ENCODE measurements at places on chromosomes 2 and 18.

GRCh38 chr2:197388866-197389587 is 45.8 kb downstream of the SF3B1 start:
- DNase-seq, result no peak

DNA sequence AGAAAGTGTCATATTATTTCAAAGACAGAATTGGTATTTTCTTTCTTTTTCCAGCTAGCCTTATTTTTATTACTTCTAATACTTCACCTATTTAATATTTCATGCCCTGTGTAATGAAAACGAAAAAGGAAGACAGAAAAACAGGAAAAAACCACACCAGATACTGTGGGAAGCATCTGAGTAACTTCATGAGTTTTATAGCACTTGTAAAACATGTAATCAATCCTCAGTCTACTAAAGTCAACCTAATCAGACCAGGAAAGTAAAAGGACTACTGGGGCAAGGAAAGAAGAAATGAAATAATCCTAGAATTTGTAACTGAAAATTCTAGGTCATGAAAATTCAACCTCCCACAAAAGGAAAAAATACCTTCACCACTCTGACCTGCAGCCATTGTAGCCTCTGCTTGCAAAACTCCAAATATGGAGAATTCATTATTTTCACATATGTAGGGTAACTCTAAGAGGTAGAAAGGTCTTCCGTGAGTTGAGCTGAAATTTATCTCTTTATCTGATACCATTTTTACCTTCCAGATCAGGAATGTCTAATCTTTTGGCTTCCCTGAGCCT is 34.7 kb upstream of the STRN start:
- DNase-seq, result no peak

- DNase-seq, result no peak
Measured at GRCh38 chr2:20999906-21000645, 43.8 kb downstream of the APOB start.

- no peak for DNase-seq
Measured at GRCh38 chr18:56900195-56901094, 246.4 kb upstream of the BOD1L2 start.

DNA sequence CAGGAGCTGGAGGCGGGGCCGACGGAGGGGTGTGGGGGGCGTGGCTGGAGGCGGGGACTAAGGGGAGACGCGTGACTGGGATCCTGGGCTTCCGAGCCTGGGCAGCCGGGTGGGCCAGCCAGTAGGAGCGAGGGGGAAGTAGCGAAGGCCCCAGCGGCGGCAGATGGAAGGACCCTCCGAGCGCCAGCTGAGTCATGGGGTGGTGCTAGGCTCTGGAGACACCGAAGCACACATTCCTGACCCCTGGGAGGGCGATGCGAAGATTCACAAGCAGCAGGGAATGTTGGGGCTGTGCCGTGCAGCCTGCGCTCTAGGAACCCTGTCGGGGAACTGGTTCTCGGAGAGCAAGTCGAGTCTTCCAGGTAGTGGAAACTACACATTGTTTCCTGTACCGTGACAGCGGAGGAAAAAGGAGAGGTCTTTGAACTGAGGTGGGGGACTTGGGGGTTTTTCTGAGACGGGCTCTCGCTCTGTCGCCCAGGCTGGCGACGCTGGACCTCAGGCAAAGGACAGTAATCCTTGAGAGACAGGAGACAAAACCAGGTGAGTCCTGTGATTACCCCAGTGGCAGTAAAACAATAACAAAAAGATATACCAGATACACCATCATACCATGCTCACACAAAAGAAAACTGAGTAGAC is 650 bp upstream of the AFG3L2 start:
- DNase-seq, result no peak

DNA sequence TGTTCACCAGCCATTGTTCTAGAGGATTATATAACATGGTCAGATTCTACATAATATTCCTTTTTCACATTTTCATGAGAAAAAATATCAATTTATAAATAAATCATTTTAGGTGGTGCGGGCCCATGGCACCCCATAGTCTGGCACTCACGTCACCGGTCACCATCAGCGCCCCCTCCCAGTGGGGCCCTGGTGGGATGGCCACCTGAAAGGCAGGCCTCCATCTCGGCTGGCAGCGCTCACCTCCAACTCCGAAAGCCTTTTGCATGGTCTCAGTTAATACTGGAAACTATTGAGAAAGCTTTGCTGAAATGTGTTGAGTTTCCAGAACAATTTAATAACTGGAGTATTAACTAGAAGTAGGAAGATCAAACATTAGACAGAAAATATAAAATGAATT is 141.4 kb upstream of the SALL3 start:
- DNase-seq, result no peak

- DNase-seq, result no peak
Measured at GRCh38 chr18:55763298-55763697, 175.3 kb upstream of the TCF4 start.

DNA sequence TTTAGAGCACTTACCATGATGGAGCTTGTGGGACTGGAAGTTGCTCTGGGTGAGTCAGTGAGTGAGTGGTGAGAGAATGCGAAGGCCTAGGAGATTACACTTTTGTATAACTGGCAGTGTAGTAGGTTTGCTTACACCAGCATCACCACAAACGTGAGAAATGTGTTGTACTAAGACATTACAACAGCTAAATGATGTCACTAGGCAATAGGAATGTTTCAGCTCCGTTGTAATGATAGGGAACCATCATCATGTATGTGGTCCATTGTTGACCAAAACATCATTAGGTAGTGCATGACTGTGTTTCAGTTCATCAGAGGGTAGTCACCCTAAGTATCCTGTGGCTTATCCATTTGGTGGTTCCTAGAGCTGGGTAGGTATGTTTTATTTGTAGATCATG is 11.9 kb downstream of the ZNF407 start:
- no peak for DNase-seq
